CD4-positive, alpha-beta T cell treated with Interleukin-15 for 1 hour (primary cell): ENCODE measurements at places on chromosomes 3 and 15.

- no peak for DNase-seq
Observed at GRCh38 chr3:45437383-45437782, 49.0 kb downstream of the LARS2 start.

DNA sequence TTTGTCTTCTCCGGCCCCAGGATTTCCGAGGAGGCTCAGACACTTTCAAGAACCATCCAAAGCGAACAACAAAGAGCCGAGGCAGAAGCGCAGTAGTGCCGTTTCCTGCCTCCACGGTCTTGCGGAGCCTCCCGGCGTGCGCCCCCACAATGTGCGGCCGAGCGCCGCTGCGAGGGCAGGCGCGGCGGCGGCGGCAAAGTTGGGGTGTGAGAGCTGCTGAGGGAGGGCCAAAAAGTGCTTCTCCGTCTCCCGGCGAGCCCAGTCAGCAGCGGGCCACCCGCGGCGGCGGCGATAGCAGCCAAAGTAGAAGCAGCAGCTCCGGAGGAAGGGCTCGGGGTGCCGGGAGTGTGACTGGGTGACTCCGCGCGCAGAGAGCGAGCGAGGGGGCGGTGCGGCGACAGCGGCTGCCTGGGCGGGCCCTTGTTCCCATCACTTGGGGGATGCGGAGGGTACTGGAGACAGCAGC, 749.1 kb downstream of the ROBO1 start:
- DNase-seq = no peak

DNA sequence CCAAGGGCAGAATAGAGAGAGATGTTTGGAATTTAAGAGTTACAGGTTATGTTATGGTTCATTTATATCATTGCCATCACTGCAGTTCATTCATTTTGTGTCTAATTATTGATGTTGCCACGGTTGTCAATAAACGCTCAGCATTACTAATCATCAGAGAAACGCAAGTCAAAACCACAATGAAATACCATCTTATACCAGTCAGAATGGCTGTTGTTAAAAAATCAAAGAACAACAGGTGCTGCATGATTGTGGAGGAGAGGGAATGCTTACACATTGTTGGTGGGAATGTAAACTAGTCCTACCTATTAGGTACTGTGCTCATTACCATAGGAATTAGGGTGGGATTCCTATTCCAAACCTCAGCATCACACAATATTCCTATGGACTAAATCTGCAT, 350.5 kb downstream of the TIGIT start:
- DNase-seq = no peak

DNA sequence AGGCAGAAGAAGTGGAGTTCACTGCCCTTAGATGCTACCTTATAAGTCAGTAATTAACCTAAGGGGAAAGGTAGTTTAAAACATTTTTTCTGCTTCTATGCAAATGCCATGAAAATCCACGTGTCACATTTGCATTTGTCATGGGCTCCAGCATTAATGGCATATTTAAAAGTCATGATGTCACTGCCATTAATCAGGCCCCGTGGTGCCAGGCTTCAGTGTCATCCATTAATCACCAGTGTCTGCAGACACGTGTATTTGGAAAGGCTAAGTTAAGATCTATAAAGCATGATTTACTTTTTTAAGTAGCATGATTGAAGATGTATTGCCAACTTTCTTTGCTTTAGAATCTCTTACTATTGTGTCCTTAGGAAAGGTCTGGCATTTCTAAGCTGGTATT, 857.8 kb downstream of the TUSC7 start:
- DNase-seq = no peak

GRCh38 chr3:107117156-107117555, 260.1 kb upstream of the CCDC54 start:
- DNase-seq = no peak

- DNase-seq = no peak
Observed at GRCh38 chr15:65773386-65774111, 18.5 kb downstream of the DENND4A start.

- DNase-seq = no peak
Observed at GRCh38 chr15:25838191-25838870, 24.8 kb downstream of the ATP10A start.

DNA sequence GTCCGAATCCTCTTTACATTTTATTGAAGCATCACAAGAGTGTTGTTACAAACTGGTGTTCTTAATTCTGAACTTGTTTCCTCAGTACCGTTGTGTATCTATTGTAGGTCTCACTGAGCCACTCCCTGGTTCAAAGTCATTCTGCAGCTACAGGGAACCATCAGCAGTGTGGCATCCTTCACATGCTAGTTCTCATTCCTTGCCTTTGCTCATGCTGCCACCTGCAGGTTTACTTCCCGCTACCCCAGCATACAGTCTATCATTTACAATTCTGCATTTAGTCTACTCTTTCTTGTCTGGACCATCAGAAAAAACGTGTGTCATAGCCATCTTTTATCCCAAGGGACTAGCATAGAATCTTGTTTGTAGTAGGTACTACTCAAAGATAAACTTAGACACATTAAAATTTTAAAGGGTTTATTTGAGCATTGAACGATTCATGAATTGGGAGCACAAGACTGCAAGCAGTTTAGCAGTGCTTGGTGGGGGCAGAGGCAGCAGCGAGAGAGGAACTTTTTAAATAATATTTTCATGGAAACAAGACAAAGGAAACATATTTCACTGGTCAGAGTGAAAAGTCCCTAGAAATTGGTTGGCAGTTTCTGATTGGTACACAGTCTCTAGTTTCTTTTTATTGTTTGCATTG, 402.1 kb downstream of the CADM2 start:
- no peak for DNase-seq

DNA sequence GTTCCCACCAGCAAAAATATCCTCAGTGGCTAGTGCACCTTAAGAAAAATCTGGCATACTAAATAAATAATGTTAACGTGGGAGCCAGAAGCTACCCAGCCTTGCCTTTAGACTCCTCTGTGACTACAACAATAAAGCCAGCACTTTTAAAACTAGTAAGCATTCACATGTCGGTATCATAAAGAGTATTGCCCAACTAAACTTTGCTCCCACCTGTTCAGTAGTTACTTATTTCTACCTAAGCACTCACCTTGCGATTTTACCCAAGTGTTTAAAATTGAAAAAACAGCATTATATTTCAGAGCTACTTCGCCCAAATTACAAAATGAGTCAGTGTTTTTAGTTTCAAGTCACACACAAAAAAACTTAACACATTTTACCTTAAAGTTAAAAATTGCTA, 12.8 kb downstream of the ALDH1L1 start:
- no peak for DNase-seq

- DNase-seq = no peak
Observed at GRCh38 chr15:84831613-84832012, 14.5 kb downstream of the ALPK3 start.

GRCh38 chr3:159802864-159803263, 185.8 kb upstream of the IL12A start:
- DNase-seq = no peak

DNA sequence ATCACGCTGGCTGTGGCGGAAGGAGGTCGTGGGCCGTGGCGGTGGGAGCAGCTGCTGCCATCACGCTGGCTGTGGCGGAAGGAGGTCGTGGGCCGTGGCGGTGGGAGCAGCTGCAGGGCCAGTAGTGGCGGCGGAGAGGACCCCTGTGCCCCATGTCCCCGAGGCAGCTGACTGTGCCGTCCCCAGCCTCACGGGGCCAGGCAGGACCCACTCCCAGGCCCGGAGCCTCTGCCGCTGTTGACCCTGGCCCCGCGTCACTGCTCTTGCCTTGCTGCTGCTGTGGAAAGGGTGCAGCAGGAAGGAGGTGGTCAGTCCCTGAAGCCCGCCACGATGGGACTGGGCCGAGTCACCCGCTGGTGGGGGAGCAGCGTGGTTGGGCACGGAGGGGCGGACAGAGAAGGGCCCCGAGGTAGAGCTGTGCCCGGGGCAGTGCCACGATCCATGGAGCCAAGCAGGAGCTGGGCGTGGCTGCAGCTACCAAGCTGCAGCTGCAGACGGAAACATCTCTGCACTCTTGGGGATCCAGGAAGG, 71.2 kb downstream of the GLB1 start:
- no peak for DNase-seq

DNA sequence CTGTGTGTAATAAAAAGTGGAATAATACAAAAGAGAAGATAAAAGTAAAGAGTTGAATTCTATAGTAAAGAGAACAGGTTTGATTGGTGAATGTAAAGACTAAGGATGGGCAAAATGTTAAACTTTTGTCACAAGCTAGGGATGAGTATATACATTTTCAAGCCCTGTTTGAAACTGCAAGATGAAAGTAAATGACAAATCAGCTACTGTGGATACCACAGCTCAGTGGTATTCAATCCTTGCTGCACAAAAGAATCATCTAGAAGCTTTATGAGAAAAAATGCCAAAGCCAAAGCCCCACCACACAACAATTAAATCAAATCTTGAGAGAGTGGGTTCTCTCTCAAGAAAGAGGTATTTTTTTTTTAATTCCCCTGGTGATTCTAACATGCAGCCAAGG, 67.7 kb downstream of the VPS13C start:
- DNase-seq = no peak

GRCh38 chr3:88444251-88444650, 294.5 kb downstream of the C3orf38 start:
- DNase-seq = no peak

- DNase-seq = no peak
Observed at GRCh38 chr3:111070772-111071256, 802 bp upstream of the NECTIN3 start.

- DNase-seq = no peak
Observed at GRCh38 chr15:88470625-88471372, 3.3 kb downstream of the MRPS11 start.

- no peak for DNase-seq
Observed at GRCh38 chr3:194154346-194154745, 18.4 kb downstream of the HES1 start.

- DNase-seq = no peak
Observed at GRCh38 chr15:52349052-52349700, 53.6 kb upstream of the MYO5C start.

DNA sequence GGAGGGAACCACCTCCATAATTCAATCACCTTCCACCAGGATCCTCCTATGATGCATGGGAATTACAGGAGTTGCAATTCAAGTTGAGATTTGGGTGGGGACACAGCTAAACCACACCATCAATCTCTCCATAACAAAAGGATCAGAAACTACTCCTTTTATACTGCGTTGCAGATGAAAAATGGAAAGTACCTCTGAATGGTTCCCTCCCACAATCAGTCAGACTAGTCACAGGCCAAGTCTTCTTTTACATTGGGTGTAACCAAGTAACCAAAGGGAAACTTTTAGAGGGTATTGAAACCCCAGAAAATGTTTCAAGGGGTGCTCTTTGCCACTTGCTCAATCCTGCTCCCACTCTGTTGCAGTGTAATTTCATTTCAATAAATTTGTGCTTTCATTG, 504.3 kb upstream of the CNTN3 start:
- no peak for DNase-seq

DNA sequence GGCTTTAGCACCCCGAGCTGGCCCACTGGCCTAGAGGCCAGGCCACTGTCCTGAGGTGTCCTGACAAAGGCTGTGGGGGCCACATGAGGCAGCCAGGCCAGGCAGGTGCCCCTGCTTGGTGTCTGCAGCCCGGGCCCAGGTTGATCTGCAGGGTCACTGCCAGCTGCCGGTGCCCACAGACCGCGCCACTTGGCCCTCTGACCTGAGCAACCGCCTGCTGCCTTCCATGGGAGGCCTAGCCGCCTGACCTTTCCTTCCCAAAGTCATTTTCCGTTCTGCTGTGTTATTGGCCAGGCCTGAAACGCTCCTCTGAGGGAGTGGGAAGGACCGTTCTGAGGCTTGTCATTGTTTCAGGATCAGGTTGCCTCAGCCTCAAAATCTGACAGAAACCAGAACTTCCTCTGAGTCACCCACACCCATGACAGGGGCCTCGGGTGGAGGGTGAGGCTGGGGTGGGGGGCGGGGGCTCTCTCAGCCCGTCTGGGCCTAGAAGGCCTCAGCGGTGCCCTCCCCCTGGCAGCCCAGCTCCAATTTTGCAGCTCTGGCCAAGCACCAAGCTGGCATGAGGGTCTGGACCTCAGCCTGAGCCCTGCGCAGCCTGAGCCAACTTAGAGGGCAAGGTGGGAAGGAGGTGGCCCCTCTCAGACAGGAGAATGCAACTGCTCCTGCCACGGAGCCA, 140.7 kb upstream of the MEF2A start:
- peak; percentile 65 for DNase-seq

DNA sequence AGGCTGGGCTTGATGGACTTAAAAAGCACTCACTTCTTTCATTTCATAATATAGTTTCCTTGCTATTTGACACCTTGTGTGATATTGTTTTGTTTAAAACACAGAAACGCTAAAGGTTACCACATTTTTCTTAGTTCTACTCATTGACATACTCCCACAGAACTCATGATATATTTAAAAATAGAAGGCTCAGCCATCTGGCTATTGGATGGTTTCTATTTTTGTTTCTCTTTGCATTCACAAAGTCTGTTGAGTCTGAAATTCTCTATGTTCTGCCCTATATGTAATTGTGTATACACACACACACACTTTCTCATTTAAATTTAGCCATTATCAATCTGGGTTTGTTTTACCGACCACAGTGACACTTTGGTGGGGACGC, 128.2 kb downstream of the SOX2 start:
- DNase-seq = no peak

DNA sequence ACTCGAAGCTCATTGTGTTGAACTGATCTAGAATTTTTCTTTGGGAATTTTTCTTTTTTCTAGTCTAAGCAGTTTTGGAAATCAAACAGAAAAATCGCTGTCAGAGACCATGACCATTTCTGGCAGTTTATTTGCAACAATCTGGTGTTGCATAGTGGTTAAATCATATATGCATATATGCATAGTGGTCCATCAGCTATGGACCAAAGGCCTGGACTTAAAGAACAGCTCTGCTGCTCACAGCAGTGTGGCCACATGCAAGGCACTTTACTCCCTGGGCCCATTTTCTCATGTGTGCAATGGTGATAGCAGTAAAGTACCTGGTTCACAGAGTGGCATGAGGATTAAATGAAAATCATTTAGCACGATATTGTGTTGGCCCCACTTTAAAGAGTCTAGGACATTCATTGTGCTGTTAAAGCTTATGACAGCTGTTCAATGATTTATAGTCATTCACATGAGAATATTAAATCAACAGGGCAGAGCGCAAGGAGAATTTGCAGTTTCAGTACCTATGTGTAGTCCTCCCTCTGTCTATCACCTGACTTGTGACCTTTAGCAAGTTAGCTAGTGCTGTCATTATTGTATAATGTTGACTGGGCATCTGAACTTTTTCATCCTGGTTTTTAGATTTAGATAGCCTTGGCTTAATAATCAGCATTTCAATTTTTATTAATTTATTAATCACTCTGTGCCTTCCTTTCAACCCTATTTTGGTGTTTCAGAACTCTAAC, 46.4 kb downstream of the BLM start:
- no peak for DNase-seq

- no peak for DNase-seq
Observed at GRCh38 chr3:138725116-138725515, 109.6 kb downstream of the PIK3CB start.
